Amygdala (tissue), 56 donors: ENCODE measurements at places on chromosomes 7 and 10.

DNA sequence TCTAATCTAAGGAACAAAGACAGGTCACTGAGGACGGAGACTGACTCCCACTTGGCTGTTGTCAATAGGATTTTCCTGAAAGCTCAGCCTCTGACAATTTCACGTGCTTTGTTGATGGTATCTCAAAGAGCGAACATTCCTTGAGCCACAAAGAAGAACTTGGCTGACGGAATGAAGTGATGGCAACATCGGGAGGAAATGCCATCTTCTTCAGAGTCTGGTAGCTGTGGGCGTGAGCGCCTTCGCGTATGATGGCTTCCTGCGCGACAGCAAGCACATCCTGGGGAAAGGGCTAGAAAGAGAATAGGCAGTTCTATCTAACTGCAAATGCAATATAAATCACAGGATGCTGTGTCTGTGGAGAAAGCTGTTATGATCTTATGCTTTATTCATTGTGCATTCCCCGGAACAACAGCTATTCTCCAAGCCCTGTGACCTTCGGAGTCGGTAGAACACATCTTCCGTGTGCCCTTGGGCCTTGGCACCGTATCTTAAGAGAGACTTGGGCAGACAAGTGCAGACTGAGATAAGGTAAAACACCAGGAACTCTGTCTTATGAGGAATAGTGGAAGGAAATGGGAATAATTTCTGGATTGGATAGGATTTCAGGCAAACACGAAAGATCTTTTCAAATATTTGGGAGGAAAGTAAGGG, 19.6 kb upstream of the GTPBP4 start:
- no peak for DNase-seq

DNA sequence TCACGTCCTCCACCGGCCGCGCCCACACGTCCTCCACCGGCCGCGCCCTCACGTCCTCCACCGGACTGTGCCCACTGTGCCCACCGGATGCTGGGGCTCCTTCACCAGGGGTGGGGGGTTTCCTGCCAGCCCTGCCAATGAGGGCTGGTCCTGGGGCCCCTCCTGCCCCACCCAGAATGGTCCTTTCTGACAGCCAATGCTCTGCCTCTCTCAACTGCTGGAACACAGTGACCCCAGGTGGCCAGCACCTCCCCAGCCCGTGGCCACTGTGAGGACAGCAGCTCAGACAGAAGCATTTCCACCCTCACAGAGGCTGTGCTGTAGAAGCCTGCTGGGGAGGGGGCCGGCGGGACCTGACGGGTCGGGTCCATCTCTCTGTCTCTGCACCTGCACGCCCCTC, 90.1 kb upstream of the DNAAF5 start:
- no peak for DNase-seq

GRCh38 chr10:112650588-112651030, 203.6 kb downstream of the VTI1A start:
- no peak for DNase-seq

DNA sequence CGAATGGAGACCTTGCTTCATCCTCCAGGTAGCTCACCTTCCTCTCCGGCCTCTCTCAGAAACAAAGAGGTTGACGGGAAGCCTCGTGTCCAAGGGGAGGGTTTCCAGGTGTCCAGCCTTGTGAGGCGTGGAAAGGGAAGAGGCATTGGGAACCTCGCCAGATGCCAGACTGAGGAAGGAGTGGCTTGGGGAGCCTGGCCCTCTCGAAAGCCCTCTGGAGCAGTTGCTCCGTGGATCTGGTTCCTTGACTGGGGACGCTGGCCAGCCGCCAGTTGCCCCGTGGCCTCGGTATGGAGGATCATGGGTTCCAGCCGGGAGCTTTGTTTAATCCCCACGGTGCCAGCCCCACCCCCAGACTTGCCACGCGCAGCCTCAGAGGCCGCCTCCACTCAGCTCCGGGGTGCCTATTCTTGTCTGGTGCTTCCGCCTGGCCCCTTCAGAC, 30.3 kb upstream of the SUN1 start:
- DNase-seq = no peak

- no peak for DNase-seq
Observed at GRCh38 chr7:34655384-34655783, 2.6 kb upstream of the NPSR1 start.

- no peak for DNase-seq
Observed at GRCh38 chr7:36279200-36279925, 110.3 kb upstream of the ANLN start.

GRCh38 chr10:62669341-62669740, 135.2 kb upstream of the ADO start:
- DNase-seq = no peak

- no peak for DNase-seq
Observed at GRCh38 chr10:38102880-38103279, 8.7 kb downstream of the ZNF37A start.

DNA sequence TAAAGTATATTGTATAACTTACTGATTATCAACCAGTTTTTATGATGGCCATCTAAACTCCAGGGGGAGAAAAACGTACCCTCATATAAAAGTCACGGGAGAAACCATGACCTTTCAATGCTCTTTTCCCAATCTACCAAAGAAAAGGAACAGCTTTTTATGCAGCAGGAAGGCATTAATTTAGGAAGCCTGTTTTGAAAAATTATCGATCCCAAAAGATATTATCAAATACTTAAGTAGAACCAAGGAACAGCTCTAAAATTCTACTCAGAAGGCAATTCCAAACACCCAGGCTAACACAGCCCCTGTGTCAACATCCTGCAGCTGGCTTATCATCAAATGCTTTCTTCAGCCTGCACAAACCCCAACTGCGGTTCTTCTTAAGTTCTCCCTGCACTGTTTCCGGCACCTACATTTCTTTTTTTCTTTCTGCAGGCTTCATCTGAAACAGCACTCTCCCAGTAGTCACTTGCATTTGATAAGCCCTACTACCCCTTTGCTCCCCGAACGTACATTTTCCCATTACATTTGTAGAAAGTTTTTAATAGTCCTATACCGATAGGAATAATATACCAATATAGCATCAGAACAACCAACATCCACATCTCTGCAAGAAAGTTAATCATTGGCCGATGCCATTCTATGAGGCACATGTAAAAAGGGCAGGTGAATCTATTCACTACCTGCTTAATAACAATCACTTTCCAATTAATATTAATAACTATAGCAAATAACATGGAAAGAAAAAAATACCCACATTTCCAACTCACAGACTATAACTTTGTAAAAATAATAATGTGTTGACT, 47.9 kb downstream of the PIP4K2A start:
- no peak for DNase-seq

- no peak for DNase-seq
Observed at GRCh38 chr10:89263531-89263930, 12.0 kb upstream of the LIPA start.

DNA sequence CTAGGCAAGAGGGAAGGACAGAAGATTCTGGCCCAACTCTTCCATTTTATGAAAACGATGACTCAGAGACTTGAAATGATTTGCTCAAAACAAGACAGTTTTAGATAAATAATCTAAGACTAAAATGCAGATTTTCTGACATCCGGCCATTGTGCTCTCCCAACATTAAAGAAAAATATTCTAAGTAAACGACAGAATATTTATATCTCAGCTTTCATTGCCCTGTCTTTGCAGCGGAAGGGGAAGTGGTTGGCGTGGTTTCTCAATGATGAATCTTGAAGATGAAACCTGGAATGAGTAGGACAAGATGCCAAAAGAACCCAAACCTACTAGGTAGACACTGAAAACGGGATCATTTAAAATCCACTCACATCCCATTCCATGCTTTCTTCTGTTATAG, 28.9 kb upstream of the NPY start:
- no peak for DNase-seq

GRCh38 chr10:116850058-116850611, 836 bp downstream of the ENO4 start:
- DNase-seq = peak; percentile 47

DNA sequence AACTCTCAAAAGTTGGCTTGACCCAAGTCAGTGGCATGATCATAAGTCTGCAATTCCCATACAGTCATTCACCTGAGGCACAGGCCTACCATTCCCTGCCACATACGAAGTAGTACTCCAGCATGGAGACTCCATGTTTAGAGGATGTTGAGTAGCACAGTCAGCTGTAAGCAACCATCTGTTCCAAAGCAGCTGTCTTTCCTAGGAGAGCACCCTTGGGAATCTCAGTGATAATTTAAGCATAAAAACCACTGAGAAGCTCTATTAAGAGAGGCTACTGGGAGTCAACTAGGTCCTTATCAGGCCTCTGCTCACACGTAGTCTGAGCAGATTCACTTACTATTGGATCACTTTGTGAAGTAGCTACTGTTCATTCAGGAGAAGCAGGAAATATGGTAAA, 61.6 kb upstream of the UNC5B start:
- no peak for DNase-seq

DNA sequence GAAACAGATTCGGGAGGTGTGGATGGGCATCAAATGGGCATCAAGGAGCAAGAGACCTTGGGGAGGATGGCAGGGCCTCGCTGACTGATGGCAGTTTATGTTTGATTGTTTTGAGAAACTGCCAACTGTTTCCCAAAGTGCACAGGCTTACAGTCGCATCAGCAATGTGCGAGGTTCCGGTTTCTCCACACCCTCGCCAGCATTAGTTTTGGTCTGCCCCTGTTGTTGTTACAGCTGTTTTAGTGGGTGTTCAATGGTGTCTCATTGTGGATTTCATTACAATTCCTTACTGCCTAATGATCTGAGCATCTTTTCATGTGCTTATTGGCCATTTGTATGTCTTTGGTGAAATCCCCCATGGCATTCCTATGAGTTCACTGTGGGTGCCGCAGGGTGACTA, 24.4 kb downstream of the AKR1E2 start:
- DNase-seq = no peak

- no peak for DNase-seq
Observed at GRCh38 chr7:17307969-17308648, 9.7 kb downstream of the AHR start.

- DNase-seq = no peak
Observed at GRCh38 chr10:127354992-127355391, 158.6 kb upstream of the INSYN2A start.

DNA sequence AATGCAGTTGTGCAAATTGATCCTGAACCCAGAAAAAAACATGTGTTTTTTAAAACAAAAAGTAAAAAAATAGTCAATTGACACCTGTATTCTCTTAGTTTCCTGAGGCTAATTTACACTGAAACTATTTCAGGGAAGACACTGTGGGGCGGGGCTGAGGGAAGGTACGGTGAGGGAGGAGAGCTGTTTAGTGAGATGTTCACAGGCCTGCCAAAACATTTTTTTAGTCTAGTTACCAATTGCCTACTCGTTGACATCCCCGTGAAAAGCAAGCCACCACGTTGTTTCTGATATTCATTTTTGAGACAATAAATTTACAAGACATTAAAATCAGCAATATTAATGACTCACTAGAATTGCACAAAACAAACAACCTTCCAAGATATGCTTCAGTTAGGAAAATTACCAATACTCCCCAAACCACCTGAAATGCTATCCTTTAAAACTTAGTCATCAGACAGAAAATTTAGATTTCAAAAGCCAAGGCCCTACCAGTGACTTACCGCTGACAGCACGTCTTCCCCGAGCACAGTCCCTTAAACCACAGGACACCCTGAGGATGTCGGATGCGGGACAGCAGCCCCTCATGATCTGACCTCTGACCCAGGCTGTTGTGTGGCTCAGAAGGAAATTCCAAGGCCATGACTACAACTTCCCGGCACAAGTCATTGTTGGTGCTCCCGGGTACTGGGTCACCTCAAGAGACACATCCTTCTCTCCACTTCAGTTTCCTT, 279.2 kb downstream of the PRPF18 start:
- DNase-seq = no peak

DNA sequence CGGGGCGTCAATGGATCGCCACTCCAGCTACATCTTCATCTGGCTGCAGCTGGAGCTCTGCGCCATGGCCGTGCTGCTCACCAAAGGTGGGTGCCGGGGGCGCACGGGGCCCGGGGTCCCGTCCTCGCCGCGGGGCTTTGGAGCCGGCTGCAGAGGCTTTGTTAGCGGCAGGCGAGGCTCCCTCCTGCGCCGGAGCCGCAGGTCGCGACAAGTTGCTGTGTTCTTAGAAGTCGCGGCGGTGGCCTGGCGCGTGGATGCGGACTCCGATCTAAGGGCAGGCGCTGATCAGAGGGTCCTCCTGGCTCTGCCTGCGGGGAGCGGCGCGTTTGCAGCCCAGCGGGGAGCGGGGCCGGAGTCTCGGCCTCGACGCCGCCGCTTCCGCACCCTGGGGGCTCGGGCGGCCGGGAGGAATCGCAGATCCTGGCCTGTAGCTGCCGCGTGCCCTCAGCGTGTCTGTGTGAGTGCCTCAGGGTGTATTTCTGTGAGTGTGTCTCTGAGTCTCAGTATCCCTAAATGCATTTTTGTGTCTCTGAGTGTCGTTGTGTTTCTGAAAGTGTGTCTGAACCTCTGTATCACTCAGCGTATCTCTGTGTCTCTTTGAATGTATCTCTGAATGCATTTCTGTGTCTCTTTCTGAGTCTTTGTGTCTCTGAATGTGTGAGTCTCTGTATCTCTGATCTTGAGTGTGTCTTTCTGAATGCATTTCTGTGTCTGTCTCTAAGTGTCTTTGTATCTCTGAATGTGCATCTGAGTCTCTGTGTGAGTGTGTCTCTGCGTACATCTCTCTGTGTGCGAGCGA, 766 bp downstream of the BAMBI start:
- DNase-seq = peak; percentile 6

DNA sequence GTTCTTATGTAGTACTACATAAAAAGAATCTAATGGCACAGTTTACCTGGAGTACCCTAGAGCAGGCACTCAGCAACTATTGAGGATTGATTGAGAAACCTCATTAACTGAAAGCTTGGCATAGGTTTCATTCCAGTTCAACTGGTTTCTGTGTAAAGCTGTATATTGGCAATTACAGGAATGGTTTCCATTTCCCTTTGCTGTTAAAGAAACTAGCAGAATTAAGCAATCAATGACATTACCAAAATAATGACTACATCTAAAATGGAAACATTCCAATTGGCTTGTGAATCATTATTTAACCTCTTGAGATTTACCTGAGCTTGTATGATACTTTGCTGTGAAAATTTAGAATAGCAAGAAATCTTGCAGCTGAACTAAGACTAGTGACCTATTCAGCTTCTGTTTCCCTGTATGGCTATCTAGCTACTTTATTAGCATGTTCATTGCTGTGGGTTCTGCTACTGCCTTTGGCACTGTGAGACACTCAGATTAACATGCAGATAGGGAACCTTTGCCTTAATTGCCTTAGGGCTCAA, 33.5 kb upstream of the CADPS2 start:
- DNase-seq = no peak

DNA sequence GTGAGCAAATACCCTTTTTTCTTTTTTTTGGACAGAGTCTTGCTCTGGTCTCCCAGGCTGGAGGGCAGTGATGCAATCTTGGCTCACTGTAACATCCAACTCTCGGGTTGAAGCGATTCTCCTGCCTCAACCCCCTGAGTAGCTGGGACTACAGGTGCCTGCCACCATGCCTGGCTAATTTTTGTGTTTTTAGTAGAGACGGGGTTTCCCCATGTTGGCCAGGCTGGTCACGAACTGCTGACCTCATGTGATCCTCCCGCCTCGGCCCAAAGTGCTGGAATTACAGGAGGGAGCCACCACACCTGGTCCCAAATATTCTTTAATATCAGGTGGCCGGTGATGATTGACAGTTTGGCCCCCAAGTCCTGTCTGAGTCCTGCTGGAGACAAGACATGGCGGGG, 6.6 kb downstream of the LAT2 start:
- no peak for DNase-seq

GRCh38 chr7:130488392-130489139, 3.3 kb upstream of the MEST start:
- no peak for DNase-seq

- no peak for DNase-seq
Observed at GRCh38 chr10:24791084-24791726, 67.5 kb upstream of the ARHGAP21 start.
